Fibroblast of skin of right quadriceps (primary cell): ENCODE measurements at places on chromosomes 5 and 9.

DNA sequence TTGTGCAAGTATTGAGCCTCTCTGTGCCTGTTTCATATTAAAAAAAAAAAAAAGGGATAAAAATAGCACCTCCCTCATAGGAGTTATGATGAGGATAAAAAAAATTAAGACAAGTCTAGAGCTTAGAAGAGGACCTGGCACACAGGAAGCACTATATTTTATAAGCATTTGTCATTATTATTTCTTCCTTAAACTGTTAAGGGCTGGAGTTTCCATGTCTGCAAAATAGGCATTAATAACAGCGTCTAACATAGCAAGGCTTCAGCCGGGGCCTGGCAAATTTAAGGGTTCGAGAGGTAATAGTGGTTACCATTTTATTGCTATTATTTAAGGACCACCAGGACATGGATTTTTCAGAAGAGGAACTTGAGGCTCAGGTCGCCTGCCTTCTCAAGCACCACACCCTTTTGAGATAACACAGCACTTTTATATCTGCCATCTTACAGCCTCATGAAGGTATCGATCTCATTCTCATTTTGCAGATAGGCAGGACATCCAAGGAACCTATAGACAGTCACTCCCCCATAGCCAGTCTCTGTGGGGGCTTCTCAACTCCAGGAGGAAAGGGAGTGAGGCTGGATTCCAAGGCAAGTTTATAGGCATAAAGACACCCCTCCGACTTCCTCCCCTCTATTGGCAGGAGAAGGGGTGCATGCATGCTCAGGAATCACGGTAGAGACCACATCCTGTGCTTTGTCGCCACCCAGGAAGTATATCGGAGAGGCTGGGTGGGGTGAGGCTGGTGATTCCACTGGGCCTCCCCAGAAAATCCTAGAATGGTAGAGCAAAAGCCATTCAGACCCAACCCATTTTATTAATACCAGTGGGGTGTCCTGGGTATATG is 2.4 kb downstream of the ANXA6 start:
- DNase-seq: peak; percentile 37

DNA sequence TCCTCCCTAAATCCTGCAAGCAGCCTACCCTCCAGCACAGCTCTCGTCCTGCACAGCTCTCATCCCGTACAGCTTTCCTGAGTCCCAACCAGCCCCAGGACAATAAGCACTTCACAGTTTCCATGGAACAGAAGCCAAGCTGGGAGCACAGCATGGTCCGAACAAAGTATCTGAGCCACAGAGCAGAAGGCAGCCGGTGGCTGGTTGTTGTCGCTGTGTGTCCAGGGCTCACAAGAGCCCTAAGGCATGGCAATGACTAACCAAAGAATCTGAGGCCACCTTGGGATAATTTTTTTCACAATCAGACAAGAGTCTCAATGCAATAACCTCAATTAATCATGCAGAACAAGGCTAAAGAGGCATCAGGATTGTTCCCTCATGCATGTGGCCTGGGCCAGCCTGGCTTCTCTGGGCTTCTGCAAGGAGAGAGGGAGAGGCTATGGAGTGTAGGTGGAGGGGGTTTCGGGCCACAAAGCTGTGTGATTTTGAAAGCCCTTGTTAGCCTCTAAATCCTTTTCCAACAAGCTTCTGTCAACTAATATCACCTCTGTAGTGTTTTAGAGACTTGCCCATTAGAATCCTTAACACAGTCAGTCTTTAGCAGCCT is 323.4 kb downstream of the PIK3R1 start:
- no peak for DNase-seq

- DNase-seq: peak; percentile 54
Measured at GRCh38 chr5:56112526-56113121, 117.9 kb upstream of the IL6ST start.

DNA sequence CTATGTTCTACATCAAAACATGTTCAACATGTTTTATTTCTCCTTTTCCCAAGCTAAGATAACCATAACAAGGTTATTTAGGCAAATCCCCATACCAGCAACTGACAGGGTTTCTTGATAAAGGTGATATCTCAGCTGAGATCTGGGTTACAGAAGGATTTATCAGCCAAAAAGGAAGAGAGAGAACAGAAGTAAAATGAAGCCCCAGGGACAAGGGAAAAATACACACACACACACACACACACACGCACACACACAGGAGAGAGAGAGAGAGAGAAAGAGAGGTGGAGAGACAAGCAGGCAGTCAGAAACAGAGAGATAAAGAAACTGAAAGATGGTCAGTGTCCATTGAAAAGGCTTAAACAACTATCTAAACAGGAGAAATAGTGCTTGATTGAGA is 19.7 kb upstream of the MLLT3 start:
- DNase-seq: no peak

DNA sequence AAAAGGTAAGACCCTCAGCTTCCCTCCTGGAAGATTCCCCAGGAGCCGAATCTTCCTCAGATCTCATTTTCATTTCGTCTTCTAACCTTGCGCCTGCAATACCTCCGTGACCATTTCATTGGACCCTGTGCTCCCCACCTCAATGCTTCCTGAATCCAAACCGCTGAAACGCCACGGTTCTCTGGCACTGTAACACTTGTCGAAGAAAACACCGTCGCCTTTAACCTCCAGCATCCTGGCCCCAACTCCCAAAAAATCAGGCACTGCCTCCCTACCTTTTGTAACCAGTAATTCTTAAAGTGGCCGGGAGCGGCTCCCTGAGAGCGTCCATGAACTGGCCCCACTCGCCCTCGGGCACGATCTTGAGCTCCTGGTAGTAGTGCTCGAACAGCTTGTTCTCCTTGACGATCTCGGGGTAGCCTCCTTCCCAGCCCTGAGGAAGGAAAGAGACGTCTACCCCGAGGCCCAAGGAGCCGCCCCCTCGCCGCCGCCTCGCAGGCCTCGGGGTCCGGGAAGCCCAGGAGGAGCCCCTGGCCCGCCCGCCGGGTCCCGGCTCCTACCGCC is 438 bp downstream of the NSUN2 start:
- DNase-seq: no peak

- no peak for DNase-seq
Measured at GRCh38 chr9:107635803-107636174, 146.2 kb upstream of the KLF4 start.

DNA sequence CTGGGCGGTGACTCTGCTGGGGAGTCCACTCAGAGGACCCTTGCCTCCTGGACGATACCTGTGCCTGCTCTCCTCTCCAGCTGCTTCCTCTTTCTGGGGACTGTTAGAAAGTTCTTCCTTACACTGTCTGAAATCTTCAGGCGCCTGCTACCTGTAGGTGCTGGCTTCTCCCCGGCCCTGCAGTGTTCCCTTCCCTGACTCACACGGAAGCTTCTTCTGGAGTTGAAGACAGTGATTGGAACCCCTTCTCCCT is 562 bp downstream of the GSN start:
- no peak for DNase-seq

DNA sequence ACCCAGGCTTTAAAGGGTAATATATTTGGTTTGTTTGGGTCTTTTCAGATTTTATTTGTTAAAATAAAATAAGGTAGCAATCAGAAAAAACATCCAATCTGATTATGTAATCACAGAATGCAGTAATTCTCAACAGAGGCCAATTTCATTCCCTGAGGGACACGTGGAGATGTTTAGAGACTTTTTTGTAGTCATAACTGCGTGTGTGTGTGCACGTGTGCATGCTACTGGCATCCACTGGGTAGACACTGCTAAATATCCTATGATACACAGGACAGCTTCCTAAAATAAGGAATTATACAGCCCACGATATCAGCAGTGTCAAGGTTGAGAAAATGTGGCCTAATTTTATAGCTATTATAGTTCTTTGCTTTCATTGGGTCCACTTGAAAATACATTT is 180.8 kb upstream of the KLF9 start:
- no peak for DNase-seq

- DNase-seq: no peak
Measured at GRCh38 chr9:137788561-137789294, 88.9 kb upstream of the CACNA1B start.

DNA sequence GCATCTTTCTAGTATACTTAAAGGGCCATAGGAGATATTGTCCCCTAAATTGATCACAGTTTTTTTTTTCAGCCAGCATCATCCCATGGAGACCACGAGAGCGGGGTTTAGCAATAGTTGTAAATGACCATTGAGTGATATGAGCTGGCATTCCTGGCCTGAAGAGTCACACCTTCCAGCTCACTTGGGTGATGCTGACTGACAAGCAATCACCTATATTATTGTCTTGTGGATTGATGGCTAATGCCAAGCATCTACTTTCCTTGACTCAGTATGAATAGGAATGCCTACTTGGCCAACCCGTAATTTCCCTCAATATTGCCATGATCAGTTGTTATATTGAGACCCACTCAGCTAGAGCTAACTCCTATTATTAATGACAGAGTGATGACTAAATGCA is 70.5 kb downstream of the ADAMTSL1 start:
- DNase-seq: no peak

DNA sequence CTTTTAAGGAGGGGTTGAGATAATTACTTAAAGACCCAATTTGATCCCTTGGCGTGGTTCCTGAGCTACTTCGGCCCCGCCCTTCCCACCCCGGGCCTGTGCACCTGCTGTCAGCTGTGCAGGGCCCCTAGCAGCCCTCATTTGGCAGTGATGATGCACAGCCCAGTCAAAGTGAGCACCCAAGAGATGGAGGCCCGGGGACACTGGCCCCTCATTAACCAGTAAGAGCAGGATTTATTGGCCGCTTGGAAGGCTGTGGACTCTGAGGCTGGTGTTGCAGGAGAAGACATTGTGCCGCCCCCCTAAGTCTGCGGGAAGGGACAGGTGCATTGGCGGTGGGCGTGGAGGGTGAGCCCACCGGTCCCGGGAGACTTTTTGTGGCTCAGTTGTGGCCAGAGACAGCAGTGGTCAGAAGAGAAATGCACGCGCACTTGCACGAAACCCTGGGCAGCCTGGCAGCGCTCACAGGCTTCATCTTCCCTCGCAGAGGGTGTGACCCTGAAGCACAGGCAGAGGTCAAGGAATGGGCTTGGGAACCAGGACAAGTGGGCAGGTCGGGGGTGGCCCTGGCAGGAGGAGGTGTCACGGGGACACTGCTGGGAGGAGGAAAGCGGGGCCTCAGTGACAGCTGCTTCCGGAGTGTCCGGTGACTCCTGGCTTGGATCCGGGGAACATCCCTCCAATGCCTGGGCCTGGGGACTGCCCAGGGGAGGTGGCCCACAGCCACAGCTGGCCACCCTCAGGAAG is 74.0 kb upstream of the RXRA start:
- no peak for DNase-seq

DNA sequence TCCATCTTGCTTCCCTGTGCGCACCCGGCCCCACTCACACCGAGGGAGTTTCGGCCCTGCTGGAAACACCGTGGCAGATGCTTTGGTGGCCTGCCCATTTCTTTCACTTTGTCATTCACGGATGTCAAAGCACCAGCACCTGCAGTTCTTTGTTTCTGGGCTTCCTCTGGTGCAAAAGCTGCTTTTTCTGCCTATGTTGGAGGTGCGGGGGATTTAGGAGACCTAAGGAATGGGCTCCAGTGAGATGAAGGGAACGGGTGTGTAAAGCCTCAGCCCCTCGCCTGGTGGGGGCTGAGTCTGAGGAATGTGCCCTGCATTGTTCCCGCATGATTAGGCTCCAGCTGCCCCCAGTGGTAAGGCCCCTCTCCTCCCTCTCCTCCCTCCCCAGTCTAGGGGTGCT is 62.3 kb downstream of the THBS4 start:
- DNase-seq: no peak

GRCh38 chr5:64566310-64566916 is 60.6 kb downstream of the RGS7BP start:
- DNase-seq: no peak

- peak; percentile 65 for DNase-seq
Measured at GRCh38 chr9:91741522-91741921, 208.5 kb downstream of the ROR2 start.

- no peak for DNase-seq
Measured at GRCh38 chr5:10995891-10996290, 234.9 kb upstream of the DAP start.

DNA sequence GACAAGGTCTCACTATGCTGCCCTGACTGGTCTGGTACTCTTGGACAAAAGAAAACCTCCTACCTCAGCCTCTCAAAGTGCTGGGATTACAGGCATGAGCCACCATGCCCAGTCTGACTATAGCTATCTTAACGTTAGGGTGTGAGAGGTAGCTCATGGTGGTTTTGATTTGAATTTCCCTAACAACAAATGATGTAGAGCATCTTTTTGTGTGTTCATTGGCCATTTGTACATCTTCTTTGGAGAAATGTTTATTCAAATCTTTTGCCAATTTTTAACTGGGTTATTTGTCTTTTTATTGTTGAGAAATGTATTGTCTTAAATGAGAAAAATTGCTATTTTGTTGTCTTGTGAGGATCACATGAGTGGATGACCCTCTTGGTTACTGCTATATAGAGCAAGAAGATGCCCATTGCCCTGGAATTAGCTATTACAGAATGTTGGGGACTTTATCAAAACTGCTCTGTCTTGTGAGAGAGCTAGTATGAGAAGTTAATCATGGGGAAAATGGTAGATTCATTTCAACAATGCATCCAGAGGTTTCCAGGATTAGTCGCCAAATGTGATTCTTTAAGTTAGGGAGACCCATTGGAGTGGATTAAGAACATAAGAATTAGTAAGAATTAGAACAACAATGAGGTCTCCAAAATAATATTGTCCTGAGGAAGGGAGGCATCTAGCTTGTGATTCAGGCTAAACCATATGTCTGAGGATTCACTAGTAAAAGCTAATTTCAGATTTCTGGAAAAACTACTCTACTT is 124.3 kb upstream of the MOCS2 start:
- no peak for DNase-seq

DNA sequence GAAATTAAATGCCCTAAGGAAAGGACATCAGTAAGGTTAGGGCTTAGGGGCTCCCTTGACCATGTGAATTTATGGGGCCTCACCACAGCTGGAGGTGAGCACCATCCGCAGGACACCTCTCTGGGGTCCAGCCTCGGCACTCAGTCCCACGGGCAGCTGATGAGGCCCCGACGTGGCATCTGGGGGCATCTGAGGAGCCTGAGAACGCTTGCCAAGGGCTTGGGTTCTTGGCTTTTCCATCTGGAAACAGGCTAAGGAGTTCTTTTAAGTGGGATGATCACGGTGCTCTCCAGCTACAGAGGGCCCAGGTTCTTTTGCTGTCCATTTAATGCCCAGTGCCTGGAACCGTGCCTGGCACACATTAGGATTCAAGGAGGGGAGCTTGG is 3.6 kb downstream of the NKX2-5 start:
- DNase-seq: no peak

- peak; percentile 71 for DNase-seq
Measured at GRCh38 chr9:114487607-114488300, 17.5 kb downstream of the WHRN start.

GRCh38 chr9:69030851-69031645 is 4.5 kb upstream of the FXN start:
- peak; percentile 18 for DNase-seq

- DNase-seq: peak; percentile 67
Measured at GRCh38 chr9:128249908-128250838, 25.6 kb downstream of the GOLGA2 start.

GRCh38 chr9:93826905-93827544 is 128.1 kb downstream of the BARX1 start:
- no peak for DNase-seq
